CD4-positive, alpha-beta memory T cell (primary cell): ENCODE measurements at places on chromosomes 12 and 14.

DNA sequence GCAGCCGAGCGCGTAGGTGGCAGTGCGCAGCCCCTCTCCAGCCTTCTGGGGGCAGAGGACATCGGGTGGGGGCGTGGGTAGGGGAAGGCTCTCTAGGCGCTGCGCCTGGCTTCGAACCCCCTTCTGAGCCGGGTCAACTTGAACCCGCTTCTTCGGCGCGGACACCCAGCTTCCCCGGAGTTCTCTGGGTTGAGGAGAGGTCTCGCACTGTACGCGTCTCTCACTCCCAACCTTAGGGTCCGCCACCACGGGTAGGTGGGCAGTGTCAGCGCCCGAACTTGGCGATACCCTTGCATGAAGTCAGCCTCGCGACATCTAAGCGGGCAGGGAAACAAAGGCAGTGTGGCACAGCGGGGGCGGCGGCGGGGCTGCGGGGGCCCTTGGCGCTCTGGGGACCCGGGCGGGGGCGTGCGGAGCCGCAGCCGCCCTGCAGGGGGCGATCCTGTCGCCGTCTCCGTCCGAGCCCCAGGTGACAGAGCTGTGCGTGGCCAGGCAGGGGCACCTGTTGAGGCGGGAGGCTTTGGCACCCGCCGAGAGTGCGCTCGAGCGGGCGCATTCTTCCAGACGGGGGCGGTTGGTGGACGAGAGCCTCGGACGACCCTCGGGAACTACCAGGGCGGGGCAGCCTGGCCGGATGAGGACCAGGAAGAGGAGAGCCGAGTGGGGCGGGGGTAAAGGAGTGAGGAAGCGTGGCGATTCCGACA, 1.1 kb downstream of the GALNT16 start:
- DNase-seq = peak; percentile 9

DNA sequence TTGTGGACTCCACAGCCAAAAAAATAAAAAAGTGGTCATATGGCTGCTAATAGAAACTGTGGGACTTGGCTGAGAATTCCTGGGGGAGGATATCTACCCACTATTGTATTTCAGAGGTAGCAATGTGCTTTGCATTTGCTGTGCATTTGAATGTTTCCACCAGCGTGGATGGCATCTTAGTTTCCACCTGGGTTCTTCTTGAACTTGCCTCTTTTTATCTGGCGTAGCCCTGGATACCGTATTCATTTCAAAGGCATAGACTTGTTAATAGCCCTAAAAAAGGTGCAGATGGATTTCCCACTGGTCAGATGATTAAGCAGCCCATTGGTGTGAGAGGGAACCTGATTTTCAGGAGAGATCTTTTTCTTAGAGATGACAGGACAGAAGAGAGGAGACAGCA, 1.9 kb upstream of the MYF5 start:
- DNase-seq = no peak

DNA sequence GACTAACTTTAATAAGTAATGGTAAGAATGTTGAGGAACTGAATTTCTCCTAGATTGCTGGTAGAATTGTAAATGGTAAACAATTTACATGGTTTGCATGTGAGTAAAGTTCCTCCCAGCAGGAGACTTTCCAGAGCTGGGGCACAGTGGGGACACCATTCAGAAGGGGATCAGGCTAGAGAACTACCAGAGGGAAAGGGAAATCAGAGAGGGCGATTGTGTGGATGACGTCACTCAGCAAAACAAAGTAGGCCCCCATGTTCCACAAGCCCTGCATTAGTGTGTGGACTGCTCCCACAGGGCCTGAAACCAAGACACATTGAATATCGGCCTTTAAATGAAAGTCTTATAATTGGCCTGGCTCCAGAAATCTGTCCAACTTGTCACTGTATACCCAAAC, 9.5 kb downstream of the RNASE11 start:
- DNase-seq = no peak

DNA sequence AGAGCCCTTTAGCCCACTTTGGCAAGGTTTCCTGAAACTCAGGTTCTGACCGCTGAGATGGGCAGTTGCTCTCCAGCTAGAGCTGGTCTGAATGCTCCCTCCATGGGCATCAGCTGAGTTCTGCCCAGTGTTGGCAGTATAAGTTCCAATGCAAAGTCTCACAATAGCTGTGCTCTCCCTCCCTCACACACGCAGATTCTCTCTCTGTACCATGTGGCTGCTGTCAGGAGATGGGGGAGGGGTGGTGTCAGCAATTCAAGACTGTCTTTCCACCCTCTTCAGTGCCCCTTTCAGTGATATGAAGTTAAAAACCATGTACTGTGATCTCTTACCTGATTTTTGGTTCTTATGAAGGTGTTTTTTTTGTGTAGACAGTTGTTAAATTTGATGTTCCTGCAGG, 164.3 kb upstream of the PLEKHA5 start:
- DNase-seq = no peak

DNA sequence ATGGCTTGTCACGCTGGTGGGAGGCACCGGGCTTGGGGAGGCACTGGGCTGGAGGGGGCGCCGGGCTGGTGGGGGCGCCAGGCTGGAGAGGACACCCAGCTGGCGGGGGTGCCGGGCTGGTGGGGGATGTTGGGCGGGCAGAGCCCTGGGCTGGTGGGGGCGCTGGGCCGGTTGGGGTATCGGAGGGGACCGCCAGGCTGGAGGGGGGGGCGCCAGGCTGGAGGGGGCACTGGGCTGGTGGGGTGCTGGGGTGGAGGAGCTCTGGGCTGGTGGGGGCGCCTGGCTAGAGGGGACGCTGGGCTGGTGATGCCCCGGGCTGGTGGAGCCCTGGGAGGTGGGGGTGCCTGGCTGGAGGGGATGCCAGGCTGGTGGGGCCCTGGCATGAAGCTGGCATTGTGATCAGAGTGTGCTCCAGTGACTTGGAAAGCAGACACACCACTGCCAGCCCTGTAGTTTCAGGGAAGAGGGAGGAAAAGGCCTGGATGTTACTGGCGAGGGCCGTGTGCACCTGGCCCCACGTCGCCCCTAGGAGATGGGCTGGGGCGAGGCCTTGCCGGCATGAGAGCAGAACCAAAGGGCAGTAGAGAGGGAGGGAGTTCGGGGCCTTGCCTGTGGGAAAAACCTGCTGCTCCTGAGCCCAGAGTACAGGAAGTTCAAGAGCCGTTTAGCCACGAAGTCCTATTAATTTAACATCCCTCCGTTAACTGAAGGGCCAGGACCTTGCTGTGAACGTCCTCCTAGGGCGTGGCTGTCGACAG, 13.1 kb downstream of the TEDC1 start:
- no peak for DNase-seq

GRCh38 chr12:66241061-66242043, 52.3 kb downstream of the IRAK3 start:
- no peak for DNase-seq

DNA sequence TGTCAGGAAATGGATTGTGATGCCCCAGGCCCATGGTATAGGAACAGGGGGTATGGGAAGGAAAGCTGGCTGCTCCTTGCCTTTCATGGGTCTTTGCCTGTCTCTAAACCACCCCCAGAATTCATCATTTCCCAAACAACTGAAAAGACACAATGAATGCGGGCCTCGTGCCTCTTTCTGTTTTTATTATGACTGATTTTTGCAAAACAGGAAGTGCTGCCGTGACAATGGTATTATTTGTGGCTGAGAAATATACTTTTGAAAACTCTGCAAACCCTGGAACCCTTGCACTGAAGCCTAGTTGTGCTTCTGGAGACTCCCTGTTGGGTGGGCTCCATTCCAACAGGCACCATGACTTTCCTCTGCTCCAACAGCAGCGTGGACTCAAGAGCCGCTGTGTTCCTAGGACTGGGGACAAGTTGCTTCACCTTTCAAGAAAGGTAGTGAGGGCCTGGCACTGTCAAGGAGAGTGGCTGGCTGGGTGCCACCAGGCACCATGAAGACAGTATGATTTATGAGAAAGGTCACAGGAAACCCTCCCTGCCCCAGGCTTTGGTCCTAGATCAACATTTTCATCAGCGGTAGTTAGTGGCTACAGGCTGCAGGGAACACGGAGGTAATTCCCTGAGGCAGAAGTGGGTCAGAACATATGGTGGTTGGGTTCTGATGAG, 4.8 kb upstream of the DGLUCY start:
- DNase-seq = no peak
